ENCODE measurements at places on chromosomes 12 and 14. TPM values are rescaled to one million over a fixed set of nuclear protein-coding genes. Genes with fewer than 3 reads are reported as not detected.

DNA sequence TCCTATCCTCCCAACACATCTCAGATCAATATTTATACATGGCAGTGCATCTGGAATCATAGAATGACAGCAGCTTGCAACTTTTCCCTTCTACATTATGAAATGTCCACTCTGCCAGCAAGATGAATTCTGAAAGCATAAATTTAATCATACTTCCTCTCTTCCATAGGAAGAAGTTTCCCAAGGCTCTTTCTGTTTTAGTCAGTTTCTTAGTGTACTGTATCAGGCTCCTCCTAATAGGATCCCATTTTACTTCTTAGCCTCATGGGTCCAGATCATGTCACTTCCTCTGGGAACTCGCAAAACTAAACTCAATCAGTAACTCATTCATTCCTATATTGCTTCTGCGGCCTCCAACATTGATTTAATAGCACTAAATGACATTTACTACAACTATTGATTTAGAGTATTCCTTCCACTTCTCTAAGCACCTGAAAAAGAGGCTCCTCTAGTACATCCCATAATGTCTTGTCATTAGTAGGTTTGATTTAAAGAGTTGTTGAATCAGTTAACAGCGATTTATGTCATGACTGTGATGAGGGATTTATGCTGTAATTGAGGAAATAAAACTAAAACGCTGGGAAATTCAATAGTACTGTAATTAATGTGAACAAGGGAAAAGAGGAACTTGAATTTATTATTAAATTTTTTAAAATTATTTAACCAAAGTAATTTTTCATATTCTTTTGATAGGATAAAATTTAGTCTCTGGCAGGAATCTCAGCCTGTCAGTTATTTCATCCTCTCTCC lies 4.0 kb downstream of the CLEC1A start:
- no peak for DNase-seq

- no peak for DNase-seq
Observed at GRCh38 chr12:96409731-96410130, 9.5 kb upstream of the CDK17 start.

GRCh38 chr14:76235628-76236027 lies 83.9 kb downstream of the GPATCH2L start:
- DNase-seq: no peak

DNA sequence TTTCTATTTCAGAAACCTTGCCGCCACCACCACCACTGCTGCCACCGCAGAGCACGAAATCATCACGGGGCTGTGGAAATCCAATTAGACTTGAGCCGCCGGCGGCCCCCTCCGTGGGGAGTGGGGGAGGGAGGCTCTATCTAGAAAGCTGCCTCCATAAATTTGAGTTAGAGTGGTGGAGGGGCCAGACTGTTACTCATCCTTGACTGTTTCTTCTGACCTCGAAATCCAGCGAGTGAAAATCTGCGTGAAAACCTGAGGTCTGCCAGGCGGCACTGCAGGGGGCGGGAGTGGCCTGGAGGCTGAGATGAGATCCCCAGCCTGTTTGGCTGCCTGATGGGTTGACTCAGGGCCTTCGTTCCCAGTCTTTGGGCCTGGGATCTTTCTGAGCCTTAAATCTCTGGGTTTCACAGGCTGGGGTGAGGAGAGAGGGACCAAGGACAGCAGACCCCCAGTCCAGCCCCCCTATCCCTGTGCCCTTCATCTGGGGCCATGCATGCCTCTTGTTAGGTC lies 29.9 kb downstream of the TSPAN9 start:
- DNase-seq: no peak

DNA sequence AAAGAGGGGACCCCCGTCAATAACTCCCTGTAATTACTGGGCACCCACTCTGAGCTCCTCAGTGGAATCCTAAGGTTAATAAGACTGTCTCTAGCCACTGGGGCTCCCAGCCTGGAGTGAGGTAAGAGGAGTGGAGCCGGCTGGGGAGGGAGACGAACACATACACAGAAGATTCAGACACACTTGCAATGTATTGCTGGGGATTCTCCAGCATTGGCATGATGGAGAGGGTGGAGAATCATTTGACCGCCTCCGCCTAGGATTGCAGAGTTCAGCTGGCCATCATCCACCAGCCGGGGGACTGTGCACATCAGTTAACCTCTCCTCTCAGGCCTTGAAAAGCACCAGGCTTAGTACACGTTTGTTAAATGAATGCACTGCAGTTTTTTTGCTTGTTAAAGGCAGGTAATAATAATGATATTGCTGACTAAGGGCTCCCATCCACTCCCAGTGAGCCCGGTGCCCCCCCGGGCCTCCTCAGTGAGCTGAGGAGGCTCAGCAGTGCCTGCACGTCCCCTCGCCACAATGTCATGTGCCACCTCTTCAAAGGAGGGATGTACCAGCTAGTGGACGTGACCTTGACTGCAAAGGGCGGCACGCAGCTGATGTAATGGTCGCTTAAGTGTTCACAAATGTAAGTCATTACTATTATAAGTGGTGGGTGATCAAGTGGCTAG lies 20.3 kb upstream of the FAIM2 start:
- DNase-seq: no peak

GRCh38 chr12:68951652-68952051 lies 18.7 kb upstream of the CPM start:
- DNase-seq: no peak

SUOX gene
- polyA plus RNA-seq: 10.8 TPM

ZFHX2 gene
- 0.88 TPM for polyA plus RNA-seq

BICDL1 gene
- polyA plus RNA-seq: 3.5 TPM

Measured in A549 (cell line).